Upper lobe of right lung (tissue), 1 donor: ENCODE measurements at places on chromosomes 1 and 21.
A peak's percentile ranks its signal among the peaks of the same experiment; 100 is the strongest.

DNA sequence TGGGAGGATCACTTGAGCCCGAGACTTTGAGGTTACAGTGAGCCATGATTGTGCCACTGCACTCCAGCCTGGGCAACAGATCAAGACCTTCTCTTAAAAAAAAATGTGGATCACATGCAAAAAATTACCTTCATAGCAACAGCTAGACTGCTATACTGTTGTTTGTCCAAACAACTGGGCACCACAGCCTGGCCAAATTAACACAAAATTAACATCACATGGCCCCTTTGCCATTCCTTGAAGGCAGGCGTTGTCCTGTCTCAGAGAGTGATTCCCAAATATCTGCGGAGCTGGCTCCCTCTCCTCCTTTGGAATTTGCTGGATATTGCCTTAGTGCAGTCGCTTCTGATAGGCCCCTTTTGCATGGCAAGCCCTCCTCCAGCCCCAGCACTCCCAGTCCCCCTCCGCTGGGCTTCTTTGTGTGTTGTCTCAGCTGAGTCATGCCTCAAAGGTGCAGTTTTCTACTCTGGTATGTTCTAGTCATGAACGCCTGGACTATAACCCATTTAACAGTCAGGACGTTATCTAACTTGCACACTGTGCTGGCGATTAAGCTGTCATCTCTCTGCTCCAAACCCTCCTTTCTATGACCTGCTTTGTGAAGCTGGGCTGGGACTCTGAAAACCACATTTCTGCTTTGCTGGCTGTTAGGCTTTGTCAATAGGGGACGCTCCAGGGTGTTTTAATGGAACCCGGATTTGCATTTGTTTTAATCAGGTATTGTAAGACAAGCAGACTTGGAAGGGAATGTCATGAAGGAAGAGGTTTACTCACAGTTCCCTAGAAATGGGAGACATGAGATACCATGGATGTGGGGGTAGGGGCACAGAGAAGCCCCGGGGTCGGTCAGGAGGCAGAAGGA lies 20.1 kb upstream of the HPCAL4 start:
- DNase-seq = no peak

- peak; percentile 73 for DNase-seq
Measured at GRCh38 chr1:173669491-173669941, at the start of gene ANKRD45. ANKRD45 (minus strand) TSS chr1:173669851; CDS start chr1:173659418, 10,433 bp downstream.

- DNase-seq = no peak
Measured at GRCh38 chr1:29933067-29933466, 696.7 kb downstream of the PTPRU start.

DNA sequence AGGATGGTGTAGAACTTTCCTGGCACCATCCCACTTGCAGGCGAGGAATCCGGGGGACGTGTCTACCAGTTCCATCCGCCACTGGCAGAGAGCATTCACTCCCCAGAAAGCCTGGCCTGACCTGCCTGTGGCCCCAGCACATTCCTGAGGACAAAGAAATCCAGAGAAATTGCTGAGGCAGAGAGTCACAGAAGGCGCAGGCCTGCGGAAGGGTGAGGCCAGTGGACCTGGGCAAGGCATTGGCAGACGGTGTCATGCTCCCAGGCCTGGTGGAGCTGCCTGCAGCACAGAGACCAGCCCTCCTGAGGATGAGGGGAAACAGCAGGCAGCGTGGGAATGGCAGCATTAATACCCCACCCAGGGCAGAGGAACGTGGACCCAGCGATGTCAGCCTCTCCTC lies 81.2 kb upstream of the F3 start:
- no peak for DNase-seq

DNA sequence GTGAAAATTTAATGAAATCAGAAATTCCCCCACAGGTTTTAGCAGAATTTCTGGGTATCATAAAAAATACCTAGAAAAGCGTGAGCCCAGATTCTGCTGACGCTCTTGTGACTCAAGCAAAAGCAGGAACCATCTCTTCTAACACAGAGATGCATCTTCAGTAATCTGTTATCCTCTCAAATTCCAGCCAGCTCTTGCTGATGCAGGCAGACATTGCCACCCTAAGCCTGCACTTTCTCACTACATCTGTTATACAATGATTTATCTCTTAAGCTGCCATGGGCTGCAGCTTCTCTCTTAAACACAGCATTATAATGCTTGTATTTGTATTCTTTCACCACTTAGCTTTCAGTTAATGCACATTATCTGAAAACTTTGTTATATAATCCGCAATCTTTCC lies 113.0 kb upstream of the RGS1 start:
- DNase-seq = no peak

DNA sequence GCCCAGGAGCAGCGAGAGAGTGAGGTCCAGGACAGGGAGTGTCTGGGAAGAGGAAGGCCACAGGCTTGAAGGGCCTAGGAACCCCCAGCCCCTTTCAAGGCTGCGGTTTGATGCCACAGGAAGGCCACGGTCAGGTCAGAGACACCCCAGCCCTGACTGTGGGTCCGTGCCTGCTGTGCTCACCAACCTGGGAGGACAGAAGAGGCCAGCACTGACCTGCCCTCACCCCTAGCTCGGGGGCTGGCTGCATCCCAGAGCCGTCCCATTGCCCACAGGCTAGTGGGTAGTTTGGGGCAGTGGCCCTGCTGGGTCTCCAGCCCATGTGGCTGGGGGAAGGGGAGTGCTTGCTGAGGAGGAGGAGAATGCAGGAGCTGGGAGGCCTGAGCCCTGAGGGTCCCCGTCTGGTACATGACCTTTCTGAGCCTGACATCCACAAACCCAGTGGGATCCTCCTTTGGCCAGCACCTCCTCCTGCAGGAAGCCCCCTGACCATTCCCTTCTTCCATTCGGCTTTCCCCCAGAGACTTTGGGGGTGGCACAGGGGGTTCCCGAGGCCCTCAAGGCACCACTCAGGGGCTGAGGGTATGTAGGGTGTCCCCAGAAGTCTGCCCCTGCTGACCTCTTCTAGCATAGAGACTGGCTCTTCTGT lies 54.3 kb downstream of the WNT9A start:
- peak; percentile 50 for DNase-seq

DNA sequence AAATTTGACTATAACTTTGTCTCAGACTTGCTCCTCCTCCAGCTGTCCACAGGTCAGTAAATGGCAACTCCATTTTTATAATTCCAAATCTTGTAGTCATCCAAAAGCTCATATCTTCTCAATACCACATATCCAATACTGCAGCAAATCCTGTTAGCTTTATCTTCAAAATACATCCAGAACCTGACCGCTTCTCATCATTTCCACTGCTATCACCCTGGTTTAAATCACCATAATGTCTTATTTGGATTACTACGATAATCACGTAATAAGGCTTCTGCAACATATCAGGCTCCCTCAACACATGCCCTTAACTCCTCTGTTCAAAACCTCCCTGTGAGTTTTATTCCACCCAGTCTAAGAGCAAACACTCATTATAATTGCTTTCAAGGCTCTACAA lies 34.5 kb downstream of the ERO1B start:
- DNase-seq = no peak

GRCh38 chr21:39675590-39675989 lies 62.9 kb downstream of the B3GALT5 start:
- DNase-seq = no peak

- peak; percentile 60 for DNase-seq
Measured at GRCh38 chr1:22332795-22333499, 118.7 kb upstream of the ZBTB40 start.

DNA sequence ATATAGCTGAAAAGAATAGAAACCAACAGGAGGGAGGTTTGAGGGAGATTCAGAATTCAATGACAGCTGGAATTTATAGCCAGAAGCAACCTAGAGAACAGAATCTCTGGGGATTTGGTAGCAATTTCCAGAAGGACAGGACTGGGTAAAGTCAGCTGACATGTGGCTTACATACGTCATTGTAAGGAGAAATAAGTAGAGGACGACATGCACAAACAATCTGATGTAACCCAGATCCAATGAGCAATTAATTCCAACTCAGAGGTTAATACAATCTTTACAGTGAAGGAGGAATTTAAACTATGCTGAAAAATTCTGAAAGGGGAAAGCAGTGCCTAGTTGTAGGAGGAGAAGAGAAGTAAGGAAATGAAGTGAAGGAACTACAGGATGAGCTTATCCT lies 383.9 kb downstream of the PTBP2 start:
- no peak for DNase-seq

DNA sequence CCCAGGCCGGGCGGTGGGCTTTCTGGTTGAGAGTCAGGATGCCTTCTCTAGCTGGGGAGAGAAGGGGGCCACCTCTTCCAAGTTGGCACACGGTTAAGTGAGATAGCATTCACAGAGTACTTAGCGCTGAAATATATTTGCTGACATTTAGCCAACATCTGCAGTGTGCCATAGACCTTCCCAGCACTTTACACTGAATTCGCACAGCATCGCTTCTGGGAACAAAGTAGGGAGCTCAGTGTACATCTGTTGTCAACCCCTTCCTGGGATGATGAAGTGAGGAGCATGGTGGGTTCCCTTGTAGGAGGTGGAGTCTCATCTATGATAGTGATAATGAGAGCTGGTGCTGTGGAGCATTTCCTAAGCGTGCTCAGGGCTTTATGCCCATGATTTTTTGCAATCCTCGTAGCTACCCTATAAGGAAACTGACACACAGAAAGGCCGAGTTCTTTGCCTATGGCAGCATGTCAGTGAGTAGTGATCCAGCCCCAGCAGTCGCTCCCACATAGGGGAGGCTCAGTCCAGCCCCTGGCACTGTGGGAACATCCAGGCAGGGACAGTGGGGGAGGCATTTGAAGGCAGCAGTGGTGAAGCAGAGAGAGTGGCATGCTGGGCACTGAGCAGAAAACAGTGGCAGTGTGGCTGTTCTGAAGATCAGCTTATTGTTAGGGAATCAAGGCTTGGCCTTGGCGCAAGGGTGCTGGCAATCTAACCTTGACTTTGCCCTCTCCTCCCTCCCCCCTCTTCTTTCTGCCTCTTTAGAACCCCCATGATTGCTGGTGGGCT lies 176.2 kb downstream of the PGBD5 start:
- DNase-seq = no peak

- no peak for DNase-seq
Measured at GRCh38 chr1:168261390-168261789, 19.3 kb upstream of the TBX19 start.

DNA sequence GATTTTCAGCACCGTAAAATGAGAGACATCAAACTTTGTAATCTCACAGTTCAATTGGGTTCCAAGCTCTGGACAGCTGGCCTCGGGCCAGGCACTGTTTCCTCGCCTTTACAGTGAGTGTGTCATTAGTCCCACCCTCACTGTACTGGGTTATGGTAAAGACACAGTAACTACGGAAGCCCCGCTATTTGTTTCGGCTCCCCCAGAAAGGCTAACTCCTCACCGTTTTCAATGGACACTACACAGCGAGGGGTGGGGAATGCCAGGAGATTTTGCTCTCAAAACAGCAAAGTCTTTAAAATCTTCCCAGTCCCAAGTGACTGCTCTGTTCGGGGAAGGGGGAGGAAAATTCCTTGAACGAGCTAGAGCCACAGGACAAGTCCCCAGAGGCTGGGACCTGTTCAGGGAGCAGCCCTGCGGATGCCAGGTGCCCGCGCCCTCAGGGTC lies 757 bp upstream of the SPSB1 start:
- DNase-seq = no peak

DNA sequence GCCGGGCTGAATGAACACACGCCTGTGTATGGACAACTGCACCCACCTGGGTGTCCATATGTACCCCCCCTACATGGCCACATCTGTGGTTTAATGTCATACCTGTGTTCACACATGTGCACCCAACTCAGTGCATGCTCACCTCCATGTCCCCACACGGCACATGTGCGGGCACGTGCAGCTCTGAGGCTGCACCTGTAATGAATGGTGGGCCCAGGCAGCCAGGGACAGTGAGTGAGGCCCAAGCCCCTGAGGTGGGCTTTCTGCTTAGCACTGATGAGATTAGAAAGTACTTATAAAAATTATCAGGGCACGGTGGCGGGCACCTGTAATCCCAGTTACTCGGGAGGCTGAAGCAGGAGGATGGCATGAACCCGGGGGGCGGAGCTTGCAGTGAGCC lies 42.5 kb upstream of the CSF3R start:
- DNase-seq = no peak
